ENCODE measurements at places on chromosomes 7 and 10. TPM values are rescaled to one million over a fixed set of nuclear protein-coding genes. Genes with fewer than 3 reads are reported as not detected.
A peak's percentile ranks its signal among the peaks of the same experiment; 100 is the strongest.

DNA sequence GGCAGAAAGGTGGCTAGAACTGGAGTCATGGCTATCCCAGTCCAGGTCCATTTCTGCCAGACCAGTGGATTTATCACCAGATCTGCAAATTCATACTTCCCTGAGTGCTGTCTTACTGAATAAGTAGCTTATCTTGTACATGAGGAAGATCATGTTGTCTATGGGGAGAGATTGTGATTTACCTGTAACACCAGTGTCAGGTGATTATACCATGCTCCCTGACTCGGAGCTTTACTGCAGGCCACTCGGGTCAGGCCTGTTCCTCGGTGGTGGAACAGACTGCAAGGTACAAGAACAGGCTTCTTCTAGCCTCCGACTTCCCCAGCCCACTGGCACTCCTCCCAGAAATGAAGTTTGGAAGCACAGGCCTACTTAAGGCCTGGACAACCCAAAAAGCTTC is 42.6 kb upstream of the DLG5 start:
- H3K4me1 ChIP-seq, result peaks cover 7% of the 10 kb centered on the region
- H3K36me3 ChIP-seq, result no peaks in the 10 kb centered on the region
- no peak overlapping the region for H3K4me3 ChIP-seq
- no peaks in the 10 kb centered on the region for H3K27me3 ChIP-seq

DNA sequence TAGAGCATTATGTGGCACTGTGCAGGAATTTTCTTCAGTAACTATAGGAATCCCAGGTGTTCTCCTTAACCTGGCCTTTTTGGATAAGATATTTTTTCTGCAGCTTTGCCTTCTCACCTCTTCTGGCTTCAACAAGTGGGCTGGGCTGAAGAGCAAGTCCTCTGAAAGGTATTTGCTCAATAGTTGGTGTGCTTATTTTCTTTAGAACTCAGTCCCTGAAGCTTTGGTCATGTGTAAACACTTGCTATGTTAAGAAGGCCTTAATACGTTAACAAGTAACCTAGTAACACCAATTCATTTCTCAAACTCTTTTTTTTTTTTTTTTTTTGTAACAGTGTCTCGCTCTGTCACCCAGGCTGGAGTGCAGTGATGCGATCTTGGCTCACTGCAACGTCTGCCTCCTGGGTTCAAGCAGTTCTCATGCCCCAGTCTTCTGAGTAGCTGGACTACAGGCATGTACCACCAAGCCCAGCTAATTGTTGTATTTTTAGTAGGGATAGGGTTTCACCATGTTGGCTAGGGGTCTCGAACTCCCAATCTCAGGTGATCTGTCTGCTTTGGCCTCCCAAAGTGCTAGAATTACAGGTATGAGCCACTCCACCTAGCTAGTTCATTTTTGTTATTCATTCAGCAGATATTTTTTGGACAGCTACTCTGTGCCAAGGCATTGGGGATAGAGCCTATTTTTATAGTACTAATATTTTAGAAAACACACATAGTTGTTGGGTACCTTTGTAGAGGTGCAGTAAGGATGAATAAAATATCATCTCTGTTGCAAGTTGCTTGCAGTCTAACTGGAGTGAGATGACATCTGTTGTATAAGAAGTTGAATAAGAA is 164.6 kb downstream of the SND1 start:
- no peaks in the 10 kb centered on the region for H3K36me3 ChIP-seq
- no peak for DNase-seq
- H3K27ac ChIP-seq, result no peak overlapping the region
- no peaks in the 10 kb centered on the region for H3K4me1 ChIP-seq

GRCh38 chr7:34662058-34662708 is 4.2 kb downstream of the NPSR1 start:
- no peaks in the 10 kb centered on the region for H3K36me3 ChIP-seq
- H3K27me3 ChIP-seq, result no peaks in the 10 kb centered on the region
- no peak for DNase-seq
- H3K27ac ChIP-seq, result no peak overlapping the region

DNA sequence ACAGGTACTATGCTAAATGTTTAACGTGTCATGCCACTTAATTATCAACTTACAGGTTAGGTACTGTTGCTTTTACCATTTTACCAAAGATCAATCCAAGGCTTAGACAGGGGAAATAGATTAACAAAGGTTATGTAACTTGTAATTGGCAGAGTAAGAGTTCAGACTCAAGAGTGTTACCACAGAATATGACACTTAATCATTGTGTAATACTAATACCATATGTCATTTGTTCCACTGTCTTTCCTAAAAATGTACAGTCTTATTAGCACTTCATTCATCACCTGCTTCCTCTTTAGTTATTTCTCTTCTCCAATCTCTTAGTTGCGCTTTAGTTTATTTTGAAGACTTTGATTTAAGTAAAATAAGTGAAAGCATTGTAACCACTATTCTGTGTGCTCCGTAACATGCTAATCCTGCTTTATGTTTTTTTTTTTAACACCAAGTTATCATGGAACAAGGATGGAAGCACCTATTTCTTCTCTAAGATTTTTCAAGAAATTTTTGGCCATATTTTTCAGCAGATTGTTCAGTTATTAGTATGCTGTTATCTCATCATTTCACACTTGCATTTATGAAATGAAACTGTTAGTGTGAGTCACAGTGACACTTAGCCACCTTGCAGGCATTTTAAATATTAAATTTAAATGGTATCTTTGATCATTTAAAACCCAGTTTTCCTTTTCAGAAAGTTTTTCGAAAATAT is 197.3 kb downstream of the PHF14 start:
- H3K4me1 ChIP-seq, result no peaks in the 10 kb centered on the region
- no peaks in the 10 kb centered on the region for H3K27me3 ChIP-seq
- H3K4me3 ChIP-seq, result no peak overlapping the region
- H3K27ac ChIP-seq, result no peak overlapping the region

DNA sequence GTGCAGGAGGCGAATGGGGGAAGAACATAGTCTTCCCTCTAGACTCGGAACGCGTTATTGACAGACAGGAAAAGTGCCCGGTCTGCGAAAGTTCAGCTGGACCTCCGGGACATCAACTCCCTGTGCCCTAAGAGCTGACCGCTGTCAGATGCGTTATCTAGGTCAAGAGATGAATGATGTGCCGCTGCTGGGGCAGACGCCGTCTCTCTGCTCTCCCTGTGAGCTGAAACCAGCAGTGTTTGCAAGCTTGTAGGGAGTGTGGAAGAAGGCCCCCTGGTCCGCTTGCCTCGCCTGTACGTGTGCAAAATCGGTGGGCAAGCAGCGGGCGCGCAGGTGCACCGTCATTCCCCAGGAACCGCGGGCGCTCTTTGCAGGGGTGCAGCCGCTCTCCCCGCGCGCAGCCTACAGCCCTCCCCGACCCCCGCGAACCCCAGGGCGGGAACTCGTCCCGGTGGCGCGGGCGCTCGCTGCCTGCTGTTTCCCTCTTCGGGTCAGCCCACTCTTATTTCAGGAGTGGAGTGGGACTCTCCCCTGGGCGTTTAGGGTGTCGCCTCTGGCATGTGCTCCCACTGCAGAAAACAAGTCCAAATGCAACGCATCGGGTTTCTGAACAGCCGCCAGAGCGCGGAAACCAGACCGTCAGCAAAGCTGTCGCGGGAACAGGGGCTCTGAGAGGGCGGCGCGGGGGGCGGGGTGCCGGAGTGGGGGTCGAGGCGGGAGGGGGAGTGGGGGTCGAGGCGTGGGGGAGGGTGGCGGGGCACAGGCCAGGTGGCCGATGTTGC is 1.8 kb upstream of the PFKFB3 start:
- peak overlapping the region; percentile 35 for H3K27ac ChIP-seq
- peak; percentile 56 for DNase-seq
- H3K4me1 ChIP-seq, result peaks cover 39% of the 10 kb centered on the region
- H3K27me3 ChIP-seq, result no peaks in the 10 kb centered on the region
- peak overlapping the region; percentile 62 for H3K4me3 ChIP-seq

The HOXA11 gene
- total RNA-seq, result not detected

The WASL gene
- 8.6 TPM for total RNA-seq

The EPDR1 gene
- total RNA-seq, result not detected

The GGCT gene
- total RNA-seq, result 6.3 TPM

Measured in CD4-positive, alpha-beta T cell (primary cell).